ENCODE measurements at places on chromosomes 11 and 22.

GRCh38 chr11:117626576-117626975 lies 170.4 kb downstream of the DSCAML1 start:
- no peak for DNase-seq

DNA sequence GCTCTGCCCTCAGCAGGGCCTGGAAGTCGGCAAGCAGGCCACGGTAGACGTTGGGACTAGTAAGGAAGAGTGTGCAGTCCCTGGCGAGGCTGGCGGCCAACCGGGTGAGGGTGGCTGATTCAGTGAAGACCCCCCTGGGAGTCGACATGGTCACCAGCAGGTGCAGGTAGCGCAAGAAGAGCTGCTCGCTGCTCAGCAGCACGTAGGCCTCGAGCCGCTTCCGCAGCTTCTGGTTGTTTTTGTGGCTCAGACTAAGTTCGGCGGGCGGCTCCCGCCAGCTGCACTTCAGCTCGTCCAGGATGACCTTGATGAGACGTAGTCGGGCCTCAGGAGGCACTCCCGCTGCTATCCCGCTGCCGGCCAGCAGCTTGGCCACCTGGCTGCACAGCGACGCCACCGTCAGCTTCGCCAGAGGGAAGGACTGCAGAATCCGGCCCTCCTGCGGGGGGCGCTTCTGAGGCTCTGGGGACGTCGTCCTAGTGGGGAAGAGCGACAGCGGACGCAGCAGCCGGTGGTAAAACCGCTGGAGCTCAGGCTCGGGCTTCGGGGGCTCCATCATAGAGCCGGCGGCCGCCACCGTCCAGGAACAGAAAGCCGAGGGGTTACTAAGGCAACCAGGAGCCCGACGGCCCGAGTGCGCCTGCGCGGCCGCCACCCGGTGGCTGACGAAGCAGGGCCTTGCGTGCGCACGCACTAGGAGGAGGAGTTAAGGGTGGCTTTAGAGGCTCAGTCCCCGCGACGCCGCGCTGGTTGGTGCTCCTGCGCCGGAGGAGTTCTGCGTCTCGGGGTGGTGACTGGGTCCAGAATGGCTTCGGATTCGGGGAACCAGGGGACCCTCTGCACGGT lies at the start of the genes CCDC87 and CCS:
TSS of gene CCDC87 (minus strand) at position 607 of the 846 bp plus-strand sequence. CDS start at position 559, 48 bp downstream.
TSS of gene CCS (plus strand) at position 729 of the 846 bp plus-strand sequence. CDS start at position 806, 77 bp downstream.
- peak; percentile 99 for DNase-seq

GRCh38 chr22:25551396-25551795 lies 13.1 kb upstream of the GRK3 start:
- DNase-seq: no peak

GRCh38 chr11:32029721-32030120 lies 61.2 kb upstream of the RCN1 start:
- DNase-seq: no peak

GRCh38 chr22:35220221-35220620 lies 37.1 kb upstream of the HMGXB4 start:
- DNase-seq: no peak

DNA sequence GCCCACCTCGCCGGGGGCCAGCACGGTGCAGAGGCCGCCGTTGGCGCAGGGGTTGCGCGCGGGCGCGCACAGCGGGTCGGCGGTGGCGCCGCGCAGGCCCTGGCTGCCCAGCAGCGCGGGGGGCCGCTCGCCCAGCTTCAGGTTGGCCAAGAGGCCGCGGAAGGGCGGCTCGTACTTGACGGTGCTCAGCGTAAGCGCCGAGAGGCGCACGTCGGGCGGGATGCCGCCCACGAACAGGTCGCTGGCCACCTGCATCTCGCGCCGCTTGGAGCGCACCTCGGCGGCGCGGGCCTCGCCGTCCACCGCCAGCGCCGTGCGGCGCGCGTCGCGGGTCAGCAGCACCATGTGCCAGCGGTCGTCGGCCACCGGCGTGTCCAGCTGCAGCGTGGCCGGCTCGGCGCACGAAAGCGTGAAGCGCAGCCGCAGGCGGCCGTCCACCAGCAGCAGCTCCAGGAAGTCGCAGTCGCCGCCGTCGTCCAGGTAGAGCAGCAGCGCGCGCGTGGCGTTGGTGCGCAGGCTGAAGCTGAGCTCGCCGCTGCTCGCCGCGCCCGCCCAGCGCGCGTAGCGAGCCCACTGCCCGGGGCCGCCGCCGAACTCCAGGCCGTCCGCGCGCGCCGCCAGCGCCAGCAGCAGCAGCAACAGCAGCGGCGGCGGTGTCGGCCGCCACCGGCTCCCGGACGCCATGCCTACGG lies 9.8 kb downstream of the NRXN2 start:
- DNase-seq: peak; percentile 39

DNA sequence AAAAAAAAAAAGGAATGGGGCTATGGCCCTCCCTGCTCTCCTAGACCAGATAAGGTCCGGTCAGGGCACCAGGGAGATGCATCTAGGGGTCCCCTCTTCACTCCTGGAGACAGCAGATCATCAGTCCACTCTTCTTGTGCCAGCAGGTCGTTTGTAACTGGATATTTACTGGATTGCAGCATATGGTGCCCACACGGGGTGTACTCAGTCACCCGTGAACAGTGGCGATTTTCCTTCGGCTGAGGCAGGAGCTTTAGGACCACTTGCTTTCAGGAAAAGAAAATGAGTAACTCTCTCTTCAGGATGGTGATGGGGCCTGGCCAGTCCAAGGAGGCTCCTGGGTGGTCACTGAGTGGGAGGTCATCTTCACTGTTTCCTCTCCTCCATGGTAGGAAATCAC lies 38.3 kb upstream of the RAB1B start:
- no peak for DNase-seq

Measured in left cardiac atrium (tissue), 4 donors.